ENCODE measurements at places on chromosomes 11 and 22.
A peak's percentile ranks its signal among the peaks of the same experiment; 100 is the strongest.

- peak; percentile 47 for DNase-seq
Measured at GRCh38 chr11:1157645-1158591, at the start of gene MUC5AC. Gene MUC5AC (plus strand): TSS chr11:1157953. CDS start chr11:1158000, 47 bp downstream.

DNA sequence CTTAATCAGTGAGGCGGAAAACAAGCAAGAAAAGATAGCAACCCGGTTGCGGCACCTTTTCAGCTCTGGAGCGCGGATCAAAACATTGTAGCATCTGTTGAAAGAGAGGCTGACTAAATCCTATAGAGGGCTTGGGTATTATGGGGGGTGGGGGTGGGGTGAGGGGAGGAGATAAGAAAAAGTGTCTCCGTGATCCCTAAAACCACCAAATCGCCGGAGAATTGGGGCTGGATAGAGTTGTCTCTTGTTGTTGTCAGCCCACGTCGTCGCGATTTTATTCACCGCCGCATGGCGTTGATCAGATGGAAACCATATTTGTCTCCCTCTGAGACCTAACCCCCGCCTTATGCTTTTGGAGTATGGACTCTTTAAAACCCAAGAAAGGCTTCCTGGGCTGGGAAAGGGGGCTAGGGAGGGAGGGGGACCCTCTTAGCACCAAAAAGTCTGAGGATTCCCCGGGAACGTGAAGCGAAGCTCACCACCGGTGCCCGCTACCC, 13.0 kb downstream of the PAX6 start:
- DNase-seq = no peak

GRCh38 chr11:69950120-69950519, 128.0 kb upstream of the ANO1 start:
- DNase-seq = peak; percentile 70

DNA sequence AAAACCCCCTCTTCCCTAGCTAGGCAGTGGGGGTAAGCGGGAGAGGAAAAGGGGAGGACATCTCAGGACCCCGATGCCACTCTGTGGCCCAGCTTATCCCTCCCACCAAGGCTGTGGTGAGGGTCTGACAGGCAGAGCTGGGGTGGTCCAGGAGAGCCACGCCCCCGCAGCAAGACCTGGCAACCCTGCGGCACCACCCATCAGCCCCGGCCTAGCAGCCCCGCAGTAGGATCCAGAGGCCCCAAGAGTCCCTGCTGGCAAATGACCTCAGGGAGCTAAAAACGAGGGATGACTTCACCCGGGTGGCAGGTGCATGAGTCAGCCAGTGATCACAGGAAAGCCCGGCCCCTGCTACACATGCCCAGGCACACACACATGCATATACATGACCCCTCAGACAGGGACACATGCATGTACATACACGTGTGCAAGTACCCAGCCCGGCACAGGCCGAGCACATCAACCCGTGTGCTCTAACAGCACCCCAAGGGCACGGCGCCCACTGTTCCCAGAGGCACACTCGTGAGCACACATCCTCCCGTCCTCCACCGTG, 32.3 kb downstream of the ARVCF start:
- peak; percentile 66 for DNase-seq

- DNase-seq = peak; percentile 68
Measured at GRCh38 chr11:99739464-99740089, 718.8 kb downstream of the CNTN5 start.

GRCh38 chr22:48091656-48092223, 1329.3 kb downstream of the TBC1D22A start:
- DNase-seq = no peak

DNA sequence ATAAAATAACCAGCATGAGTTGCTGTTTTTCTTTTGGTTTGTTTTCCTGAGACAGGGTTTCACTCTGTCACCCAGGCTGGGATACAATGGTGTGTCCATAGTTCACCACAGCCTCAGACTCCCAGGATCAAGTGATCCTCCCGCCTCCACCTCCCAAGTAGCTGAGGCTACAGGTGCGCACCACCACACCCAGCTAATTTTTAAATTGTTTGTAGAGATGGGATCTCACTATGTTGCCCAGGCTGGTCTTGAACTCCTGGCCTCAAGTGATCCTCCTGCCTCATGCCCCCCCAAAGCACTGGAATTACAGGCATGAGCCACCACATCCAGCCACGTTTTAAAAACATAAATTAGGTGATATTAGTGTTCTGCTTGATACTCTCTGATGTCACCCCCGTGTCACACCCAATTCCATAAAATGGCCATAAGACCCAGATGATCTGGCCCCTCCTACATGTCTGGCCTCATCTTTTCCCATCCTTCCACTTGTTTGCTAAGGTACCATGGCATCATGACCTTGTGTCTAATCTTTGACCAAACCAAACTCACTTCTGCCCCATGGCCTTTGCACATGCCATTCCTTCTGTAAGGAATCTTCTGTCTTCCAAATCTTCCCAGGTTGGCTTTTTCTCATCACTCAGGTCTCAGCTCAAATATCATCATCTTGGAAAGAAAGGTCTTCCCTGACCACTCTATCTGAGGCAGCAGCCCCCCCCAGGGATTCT, 6.3 kb downstream of the SIK3 start:
- no peak for DNase-seq

- no peak for DNase-seq
Measured at GRCh38 chr11:13364388-13364787, 86.8 kb downstream of the BMAL1 start.

GRCh38 chr22:39496131-39496838, 5.8 kb upstream of the MIEF1 start:
- peak; percentile 88 for DNase-seq

- peak; percentile 58 for DNase-seq
Measured at GRCh38 chr11:122108192-122108799, 7.7 kb downstream of the BLID start.

DNA sequence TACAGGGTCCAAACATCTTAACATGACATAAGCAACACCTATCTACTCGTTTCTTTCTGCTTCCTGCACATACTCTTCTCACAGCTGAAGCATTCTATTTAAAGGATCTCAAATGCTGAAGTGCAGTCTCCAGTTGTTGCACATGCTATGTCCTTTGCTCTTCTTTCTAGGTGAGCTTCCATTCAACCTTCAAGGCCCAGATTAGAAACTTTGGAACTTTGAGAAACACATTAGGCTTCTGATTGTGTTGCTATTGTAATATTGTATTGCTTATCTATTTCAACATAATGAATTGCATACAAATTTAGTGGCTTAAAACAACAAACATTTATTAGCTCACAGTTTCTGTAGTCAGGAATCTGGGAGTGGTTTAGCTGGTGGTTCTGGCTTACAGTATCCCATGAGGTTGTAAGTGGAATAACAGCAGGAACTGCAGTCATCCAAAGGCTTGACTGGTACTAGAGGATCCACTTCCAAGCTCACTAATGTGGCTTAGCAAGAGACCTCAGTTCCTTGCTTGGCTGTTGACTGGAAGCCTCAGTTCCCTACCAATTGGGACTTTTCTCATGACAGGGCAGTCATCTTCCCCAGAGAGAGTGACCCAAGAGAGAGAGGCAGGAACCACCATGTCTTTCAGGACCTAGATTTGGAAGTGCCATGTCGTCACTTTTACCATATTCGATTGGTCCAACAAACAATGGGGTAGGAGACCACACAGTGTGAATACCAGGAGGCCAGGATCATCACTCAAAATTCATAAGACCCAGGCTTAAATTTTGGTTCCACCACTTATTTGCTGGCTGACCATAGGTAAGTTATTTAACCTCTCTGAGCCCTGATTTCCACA, 27.2 kb upstream of the RASSF10 start:
- DNase-seq = no peak

GRCh38 chr11:59141673-59142460, 789 bp upstream of the FAM111A start:
- no peak for DNase-seq

GRCh38 chr11:11458485-11458884, 105.4 kb upstream of the CSNK2A3 start:
- DNase-seq = no peak

GRCh38 chr11:119780222-119780953, 51.4 kb upstream of the NECTIN1 start:
- peak; percentile 17 for DNase-seq

DNA sequence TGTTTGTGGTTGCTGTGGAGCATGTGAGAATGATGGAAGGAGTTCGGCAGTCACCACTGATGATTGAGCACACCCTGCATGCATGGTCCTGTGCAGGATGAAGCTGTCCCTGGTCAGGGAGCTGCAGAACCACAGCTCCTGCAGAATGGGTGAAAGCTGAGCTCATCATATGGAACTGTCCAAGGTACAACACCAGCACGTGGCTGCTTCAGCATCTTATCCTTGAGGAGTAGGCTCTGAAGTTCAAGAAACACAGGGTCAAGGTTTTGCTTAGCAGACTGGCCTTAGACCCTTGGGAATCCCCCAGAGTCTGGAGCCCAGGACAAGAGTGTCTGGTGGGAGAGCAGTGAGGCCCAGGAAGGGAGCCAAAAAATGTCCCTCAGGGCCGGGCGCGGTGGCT, 182.4 kb upstream of the LARGE1 start:
- DNase-seq = no peak

DNA sequence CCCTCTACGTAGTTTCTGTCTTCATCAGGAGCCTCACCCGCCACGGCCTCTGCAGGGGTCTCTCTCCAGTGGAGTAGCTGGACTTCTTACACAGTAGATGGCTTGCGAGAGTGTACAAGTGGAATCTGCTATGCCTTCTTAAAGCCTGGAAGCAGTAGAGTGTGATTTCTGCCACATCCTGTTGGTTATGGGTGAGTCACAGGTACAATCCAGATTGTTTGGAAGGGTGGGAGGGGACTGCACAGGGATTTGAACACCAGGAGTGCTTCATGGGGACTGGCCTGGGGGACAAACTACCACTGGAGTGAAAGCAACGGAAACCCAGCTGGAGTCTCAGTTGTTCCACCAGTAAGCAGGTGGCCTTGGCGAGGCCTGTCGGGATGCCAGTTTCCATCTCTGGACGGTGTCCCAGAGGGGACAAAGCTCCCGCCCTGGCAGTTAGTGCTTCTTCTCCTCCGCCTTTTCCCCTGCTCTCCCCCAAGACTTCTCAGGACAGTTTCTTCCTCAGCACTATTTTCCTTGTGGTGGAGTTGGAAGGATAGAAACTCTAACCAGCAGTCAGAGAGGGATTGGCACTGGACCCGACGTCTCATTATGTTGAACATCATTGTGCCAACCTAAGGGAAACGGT, 85.0 kb upstream of the RCN1 start:
- peak; percentile 26 for DNase-seq

DNA sequence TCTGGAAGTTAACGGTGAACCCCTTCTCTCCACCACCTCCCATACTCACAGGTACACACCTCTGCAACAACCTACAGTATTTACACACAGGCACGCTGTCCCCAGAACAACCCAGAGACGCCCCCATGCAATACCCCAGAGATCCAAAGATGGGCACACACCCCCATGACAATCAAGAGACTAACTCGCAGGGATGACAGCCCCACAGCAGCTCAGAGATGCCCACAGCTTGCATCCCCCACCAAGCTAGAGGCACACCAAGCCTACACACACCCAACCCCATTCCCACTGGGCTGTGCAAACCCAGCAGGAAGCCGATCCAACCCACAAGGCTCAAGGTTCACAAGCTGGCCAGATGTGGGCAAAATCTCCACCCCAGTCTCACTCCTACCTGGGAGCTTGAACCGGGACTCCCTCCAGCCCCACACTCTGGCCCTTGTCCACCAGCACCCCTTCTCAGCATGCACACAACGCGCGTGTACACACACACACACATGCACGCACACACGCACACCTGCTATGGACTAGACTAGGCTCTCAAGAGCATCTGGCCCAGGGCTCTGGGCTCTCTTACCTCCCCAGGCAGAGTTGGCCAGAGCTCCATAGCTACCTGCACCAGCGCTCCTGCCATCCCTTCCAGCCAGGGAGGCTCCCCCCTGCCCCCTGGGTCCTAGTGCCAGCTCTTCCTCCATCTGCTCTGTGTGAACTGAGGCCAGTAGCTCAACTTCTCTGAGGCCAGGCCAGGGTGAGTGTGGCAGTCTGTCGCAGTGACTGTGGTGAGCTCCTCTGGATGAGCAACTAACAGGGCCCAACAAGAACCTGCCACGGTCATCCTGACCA, 11.5 kb downstream of the STARD10 start:
- DNase-seq = peak; percentile 91

DNA sequence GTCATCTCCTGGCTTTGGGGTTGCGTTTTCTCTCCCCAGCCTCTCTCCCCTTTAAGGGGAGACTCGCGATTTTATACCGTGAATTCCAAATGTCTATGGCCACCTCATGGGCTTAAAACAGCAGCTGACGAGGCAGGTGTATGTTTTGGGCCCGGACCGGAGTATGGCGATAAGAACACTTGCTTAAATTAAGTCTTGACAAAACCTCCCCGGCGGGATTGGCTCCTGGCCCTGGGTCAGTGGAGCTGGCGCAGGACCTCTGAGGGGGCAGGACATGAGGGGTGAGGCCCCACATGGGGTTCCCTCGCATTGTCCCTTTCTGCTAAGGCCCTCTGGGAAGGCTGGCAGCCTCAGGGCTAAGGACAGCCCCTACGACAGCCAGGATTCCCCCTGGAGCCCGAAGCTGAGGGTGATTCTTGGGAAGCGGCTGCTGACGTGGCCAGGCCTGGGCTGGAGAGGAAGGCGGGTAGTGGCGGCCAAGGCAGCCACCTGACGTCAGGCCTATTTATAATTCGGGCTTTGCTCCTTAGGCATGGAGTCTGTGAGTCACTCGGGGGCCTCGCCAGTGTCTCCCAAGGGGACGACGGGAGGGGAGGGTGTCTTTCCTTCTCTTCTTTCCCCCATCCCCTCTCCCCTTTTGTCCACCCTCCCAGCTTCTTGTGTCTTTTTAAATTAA, 12.7 kb downstream of the MYO18B start:
- no peak for DNase-seq

- DNase-seq = no peak
Measured at GRCh38 chr11:15651033-15651432, 536.3 kb downstream of the INSC start.

Measured in NCI-H69 (cell line).